ENCODE measurements at places on chromosomes 5 and 9. TPM values are rescaled to one million over a fixed set of nuclear protein-coding genes. Genes with fewer than 3 reads are reported as not detected.

The NNT gene
- 7.5 TPM for polyA plus RNA-seq

The CDH6 gene
- polyA plus RNA-seq: 0.42 TPM

The OTULIN gene
- 21.2 TPM for polyA plus RNA-seq

The TNC gene
- 0.89 TPM for polyA plus RNA-seq

The ADRB2 gene
- polyA plus RNA-seq: 0.44 TPM

The SUSD3 gene
- polyA plus RNA-seq: 6.9 TPM

The NKD2 gene
- polyA plus RNA-seq: 11.9 TPM

The PDE4D gene
- polyA plus RNA-seq: 2.1 TPM

The AK8 gene
- 0.78 TPM for polyA plus RNA-seq

The PCDHGA7 gene
- 0.50 TPM for polyA plus RNA-seq

The CFAP157 gene
- polyA plus RNA-seq: 0.78 TPM

The GLRA1 gene
- not detected for polyA plus RNA-seq

The ZBTB43 gene
- polyA plus RNA-seq: 9.7 TPM

The CATSPER3 gene
- 0.37 TPM for polyA plus RNA-seq

The ECSCR gene
- 2.5 TPM for polyA plus RNA-seq

The SPATA31E1 gene
- 0.05 TPM for polyA plus RNA-seq

The KLHL3 gene
- 4.9 TPM for polyA plus RNA-seq

The FAM78A gene
- polyA plus RNA-seq: 0.75 TPM

The PCDH1 gene
- 26.2 TPM for polyA plus RNA-seq

The LCN15 gene
- polyA plus RNA-seq: 0.76 TPM

The C9orf50 gene
- polyA plus RNA-seq: not detected

The PSMB7 gene
- 238 TPM for polyA plus RNA-seq

The LRRC70 gene
- polyA plus RNA-seq: not detected

The PLAC8L1 gene
- polyA plus RNA-seq: 2.0 TPM

The CCL27 gene
- not detected for polyA plus RNA-seq

The AHRR gene
- 0.27 TPM for polyA plus RNA-seq

The MELK gene
- polyA plus RNA-seq: 32.3 TPM

The OR1J4 gene
- polyA plus RNA-seq: not detected

The CARTPT gene
- not detected for polyA plus RNA-seq

The PCDHB5 gene
- polyA plus RNA-seq: 18.7 TPM

The TSSK1B gene
- polyA plus RNA-seq: not detected

The POU5F2 gene
- 0.14 TPM for polyA plus RNA-seq

The SAXO1 gene
- polyA plus RNA-seq: 0.10 TPM

The CDH12 gene
- not detected for polyA plus RNA-seq

The ANKRD18A gene
- polyA plus RNA-seq: 6.9 TPM

The ARHGEF28 gene
- 0.64 TPM for polyA plus RNA-seq

The GPR21 gene
- not detected for polyA plus RNA-seq

The PHAX gene
- 140 TPM for polyA plus RNA-seq

The KIF12 gene
- 4.2 TPM for polyA plus RNA-seq

The ZFP37 gene
- 1.5 TPM for polyA plus RNA-seq

The NFX1 gene
- 13.9 TPM for polyA plus RNA-seq

The MTMR12 gene
- 18.3 TPM for polyA plus RNA-seq

The C5orf15 gene
- 28.6 TPM for polyA plus RNA-seq

The SERF1A gene
- 40.0 TPM for polyA plus RNA-seq

The OR1Q1 gene
- polyA plus RNA-seq: not detected

The GFPT2 gene
- polyA plus RNA-seq: 74.6 TPM

The ECM2 gene
- polyA plus RNA-seq: 0.79 TPM

The TTC39B gene
- polyA plus RNA-seq: 4.7 TPM

The RNF183 gene
- 0.42 TPM for polyA plus RNA-seq

Data from GM23338 (cell line).